NCI-H2171 (cell line): ENCODE measurements at places on chromosomes 4 and X.

GRCh38 chr4:165439344-165439743, 60.5 kb downstream of the CPE start:
- no peak for DNase-seq

DNA sequence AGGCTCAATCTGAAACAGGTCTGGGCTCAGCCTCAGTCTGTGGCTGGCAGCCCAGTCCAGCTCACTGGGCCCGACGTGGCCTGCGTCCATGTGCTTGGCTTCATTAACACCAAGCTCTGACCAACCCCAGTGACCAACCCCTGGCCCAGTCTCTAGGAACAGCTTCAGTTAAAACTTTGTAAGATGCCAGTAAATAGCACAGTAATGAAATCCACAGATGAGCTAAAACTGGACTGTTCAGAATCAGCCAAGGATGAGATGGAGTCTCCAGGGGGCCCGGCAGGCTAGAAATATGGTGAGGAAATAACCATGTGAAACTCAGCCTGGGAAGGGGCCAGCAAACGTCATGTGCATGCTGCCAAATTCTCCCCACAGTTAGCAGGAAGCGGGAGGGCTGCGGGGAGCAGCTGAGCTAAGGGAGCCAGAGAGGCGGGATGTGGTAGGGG, 37.1 kb upstream of the XPNPEP2 start:
- no peak for DNase-seq

DNA sequence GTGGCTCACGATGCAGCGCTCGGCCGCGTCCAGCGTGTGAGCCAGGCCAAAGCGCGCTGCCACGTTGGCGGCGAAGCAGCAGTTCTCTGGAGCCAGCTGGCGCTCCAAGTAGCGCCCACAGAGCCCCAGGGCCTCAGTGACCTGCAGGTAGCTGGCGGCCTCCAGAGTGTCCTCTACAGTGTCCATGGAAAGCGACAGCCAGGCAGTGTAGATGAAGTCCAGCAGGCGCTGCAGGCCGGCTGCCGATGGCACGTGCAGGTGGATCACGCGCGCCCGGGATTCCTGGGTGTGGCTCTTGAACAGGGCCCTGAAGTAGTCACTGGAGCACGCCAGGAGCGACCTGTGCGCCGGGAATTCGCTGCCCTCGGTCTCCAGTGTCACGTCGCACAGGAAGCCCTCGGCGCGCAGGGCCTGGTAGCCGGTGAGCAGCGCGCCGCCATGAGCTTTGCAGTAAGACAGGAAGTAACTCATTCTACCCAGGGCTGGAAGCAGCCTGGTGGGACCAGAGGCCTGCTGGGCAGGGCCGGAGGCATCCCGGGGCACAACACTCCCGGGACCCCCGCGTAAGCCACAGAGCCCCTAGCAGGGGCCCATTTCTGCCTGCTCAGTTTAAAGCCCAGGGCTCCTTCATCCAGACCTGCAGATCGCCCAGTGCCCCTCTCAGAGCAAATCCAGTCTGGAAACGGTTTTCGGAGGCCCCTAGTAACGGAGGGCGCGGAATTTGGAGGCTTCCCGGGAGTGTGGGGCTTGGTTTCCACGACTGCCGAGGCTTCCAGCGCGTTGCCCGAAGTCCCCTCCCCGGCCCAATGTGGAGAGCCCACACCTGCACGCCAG, 595 bp downstream of the KLHL34 start:
- DNase-seq: no peak

DNA sequence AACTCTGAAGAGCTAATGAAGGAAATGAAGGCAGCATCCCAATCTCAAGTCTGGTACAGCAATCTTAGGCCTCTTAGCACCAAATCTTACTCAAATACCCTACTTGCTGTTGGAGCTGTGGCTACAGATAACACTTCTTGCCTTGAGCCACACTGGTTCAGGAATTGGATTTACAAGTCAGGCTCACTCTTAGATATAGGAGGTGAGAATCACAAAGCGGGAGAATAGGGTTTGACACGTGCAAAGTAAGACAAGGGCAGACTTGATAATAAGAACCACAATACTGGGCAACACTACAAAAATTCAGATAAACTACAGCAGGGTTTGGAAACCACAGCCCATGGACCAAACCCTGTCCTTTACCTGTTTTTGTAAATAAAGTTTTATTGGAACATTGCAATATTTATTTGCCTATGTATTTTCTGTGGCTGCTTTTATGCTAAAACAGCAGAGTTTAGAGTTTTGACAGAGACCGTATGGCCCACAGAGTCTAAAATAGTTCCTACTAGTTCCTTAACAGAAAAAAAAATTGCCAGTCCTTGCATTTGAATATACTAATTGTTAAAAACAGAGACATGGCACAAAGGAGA, 9.3 kb upstream of the CUL4B start:
- no peak for DNase-seq

GRCh38 chr4:106981431-106981830, 54.7 kb downstream of the DKK2 start:
- DNase-seq: no peak

DNA sequence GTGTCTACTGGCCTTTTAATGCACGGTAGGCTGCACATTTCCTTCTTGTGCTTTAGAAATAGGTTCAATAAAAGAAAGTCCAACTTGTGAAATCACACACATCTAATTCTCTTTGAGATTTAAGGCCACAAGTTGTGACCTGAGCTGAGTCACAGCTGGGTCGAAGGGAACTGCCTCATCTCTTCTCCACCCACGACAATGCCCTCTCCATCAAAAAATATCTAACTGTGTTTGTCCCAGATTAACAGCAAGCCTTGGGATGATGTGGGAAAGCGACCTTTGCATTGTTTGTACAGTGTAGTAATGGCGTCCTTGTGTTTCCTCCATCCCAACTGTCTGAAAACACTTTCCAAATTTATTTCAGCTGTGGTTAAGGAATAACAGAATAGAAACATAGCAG, 168.9 kb downstream of the AMELX start:
- no peak for DNase-seq

GRCh38 chr4:15063341-15063740, 61.1 kb downstream of the CPEB2 start:
- DNase-seq: no peak

- no peak for DNase-seq
These were observed 12.2 kb upstream of the MCF2 start for GRCh38 chrX:139720136-139720535.

- DNase-seq: no peak
These were observed 195.4 kb downstream of the SLIT2 start for GRCh38 chr4:20447103-20447502.

DNA sequence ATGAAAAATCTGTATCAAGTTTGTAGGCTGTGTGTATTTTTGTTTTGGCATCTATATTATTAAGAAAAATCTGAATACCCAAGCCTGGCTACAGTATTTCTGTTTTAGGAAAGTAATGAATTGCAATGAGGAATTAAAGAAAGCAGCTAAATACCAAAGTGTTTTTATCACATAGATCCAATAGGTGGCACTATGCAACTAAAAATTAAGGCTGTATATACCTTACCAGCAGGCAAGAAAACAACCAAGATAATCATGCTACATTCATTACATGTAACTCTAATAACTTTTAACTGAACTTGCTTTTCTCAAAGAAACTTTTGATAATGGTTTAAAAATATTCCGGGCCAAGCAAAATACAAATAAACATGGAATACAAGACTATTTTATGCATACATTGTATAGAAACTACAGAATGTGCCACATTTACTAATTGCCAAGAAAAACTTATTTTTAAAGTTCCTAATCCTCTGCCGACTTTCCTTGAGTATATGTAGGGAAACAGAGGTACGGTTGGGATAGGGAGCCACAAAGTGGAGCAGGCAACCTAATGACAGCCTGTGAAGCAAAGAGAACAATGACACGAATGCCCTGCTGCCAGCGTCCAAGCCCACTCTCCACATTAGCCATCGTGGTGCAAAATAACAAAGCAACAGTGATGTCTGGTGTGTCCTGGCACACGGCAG, 63.7 kb downstream of the SEC24D start:
- no peak for DNase-seq

- DNase-seq: no peak
These were observed 9.4 kb downstream of the SCD5 start for GRCh38 chr4:82789025-82789776.

GRCh38 chrX:104098919-104099318, 13.4 kb upstream of the ZCCHC18 start:
- DNase-seq: no peak

- no peak for DNase-seq
These were observed 33.2 kb upstream of the ARMCX4 start for GRCh38 chrX:101452056-101452455.

GRCh38 chr4:54276641-54277430, 47.7 kb downstream of the PDGFRA start:
- no peak for DNase-seq

GRCh38 chr4:133865612-133866327, 335.8 kb downstream of the PABPC4L start:
- DNase-seq: no peak
